Type B pancreatic cell (in vitro differentiated cells): ENCODE measurements at places on chromosomes 6 and 20.

DNA sequence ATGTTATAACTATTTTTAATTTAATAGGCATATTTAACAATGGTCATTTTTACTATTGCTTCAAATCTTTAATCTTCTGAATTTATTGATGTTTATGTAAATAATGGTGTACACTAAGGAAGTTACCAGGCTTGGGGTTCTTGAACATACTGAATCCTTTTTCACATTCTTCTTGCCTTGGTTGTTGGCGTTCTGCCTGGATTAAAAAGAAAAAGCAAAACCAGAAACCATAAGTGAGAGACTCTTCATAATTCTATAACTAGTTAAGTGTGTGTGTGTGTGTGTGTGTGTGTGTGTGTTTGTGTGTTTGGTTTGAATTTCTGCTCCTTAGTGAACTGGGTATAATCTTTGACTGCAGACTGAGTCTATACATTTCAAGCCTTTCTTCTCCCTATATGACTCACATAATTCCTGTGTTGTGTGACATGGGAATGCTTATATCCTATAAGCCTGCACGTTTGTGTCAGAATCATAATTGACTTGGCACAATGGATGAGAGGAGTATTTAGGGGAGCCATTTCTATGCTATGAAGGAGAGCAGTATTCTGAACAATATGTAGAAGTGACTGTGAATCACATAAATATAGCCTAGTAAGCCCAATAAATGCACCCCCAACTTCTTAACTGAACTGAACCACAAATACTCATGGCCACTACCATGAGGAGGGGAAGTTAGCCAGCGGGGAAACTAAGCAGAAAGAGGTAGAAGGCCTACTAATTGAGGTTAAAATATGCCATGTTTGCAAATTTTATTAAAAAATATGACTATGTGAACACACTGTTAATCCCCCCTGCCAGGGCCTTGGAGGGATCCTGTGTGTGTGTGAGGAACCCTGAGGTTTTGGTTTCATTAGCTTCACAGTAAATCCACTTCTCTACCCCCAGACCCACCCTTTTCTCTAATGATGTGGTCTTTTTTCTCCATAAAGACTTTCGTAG, 425.5 kb downstream of the BCKDHB start:
- peaks cover 8% of the 10 kb centered on the region for H3K36me3 ChIP-seq
- DNase-seq: no peak
- no peaks in the 10 kb centered on the region for H3K27me3 ChIP-seq
- H3K4me1 ChIP-seq: peaks cover 13% of the 10 kb centered on the region

GRCh38 chr20:45927071-45927878, 7.2 kb upstream of the PCIF1 start:
- H3K27me3 ChIP-seq: no peaks in the 10 kb centered on the region
- peaks cover 11% of the 10 kb centered on the region for H3K4me1 ChIP-seq
- peak overlapping the region; percentile 27 for H3K27ac ChIP-seq
- H3K36me3 ChIP-seq: no peaks in the 10 kb centered on the region

DNA sequence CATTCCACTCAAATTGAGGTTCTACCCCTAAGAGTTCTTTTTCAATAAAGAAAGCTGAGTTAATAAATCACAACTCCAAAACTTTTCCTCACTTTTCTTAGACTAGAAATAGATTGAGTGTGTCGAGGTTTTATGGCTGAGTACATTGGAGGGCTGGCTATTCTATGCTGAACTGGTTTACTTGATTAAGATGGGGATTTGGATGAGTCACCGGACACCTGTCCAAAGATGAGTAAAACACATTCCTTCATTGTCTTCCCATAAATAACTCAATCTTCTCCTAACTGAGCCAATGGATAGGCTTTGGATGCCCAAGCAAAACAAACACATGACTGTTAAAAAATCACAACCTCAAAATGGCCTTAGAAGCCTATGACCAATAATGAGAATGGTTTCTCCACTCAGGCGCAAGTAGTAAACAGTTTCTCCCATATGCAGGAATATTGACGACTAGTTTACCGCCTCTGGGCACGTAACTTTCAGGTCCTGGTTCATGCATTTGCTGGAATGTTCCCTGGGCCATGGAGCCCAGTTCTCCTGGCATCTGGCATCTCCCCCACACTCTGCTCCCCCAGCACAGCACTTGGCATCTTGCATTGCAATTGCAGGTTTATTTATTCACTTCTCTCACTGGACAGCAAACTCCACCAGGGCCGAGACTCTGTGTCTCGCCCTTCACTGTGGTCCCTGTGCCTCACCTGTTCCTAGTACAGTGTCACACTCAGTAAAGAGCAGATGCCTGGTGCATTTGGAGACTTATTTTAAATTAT, 43.9 kb downstream of the BCAS1 start:
- no peaks in the 10 kb centered on the region for H3K36me3 ChIP-seq
- DNase-seq: no peak
- H3K4me1 ChIP-seq: peaks cover 21% of the 10 kb centered on the region
- no peaks in the 10 kb centered on the region for H3K27me3 ChIP-seq

DNA sequence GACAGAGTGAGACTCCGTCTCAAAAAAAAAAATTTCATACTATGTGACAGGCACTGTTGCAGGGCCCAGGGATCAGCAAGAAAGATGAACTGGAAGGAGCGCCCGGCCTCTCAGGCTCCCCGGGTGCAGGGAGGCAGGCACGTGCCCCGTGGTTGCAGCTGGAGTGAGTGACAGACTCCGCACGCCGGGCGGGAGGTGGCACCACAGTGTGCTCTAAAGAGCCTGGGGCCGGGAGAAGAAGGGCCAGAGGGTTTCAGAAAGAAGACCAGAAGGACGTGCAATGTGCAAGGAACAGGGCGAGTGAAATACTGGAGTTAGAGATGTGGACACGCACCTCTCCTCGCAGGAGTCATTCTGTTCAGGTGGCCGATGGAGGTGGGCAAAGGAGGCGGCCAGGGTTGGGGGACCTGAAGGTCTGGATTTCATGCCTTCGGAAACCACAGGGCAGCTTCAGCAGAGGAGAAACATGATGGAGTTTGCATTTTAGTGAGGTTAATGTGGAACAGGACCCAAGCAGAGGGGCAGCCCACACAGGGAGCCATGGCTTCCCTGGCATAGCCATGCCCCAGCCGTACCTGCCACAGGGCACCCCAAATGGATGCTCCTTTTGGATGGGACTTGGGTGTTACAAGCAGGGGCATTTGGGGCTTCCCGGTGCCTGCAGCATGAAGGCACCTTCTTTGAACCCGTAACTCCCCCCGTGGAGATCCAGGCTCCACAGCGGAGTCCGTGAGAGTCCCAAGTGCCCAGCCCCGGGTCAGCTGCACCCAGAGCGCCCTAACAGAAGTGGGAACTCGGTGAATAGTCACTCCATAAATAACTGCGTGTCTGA, 226.2 kb downstream of the ERMARD start:
- no peaks in the 10 kb centered on the region for H3K36me3 ChIP-seq

DNA sequence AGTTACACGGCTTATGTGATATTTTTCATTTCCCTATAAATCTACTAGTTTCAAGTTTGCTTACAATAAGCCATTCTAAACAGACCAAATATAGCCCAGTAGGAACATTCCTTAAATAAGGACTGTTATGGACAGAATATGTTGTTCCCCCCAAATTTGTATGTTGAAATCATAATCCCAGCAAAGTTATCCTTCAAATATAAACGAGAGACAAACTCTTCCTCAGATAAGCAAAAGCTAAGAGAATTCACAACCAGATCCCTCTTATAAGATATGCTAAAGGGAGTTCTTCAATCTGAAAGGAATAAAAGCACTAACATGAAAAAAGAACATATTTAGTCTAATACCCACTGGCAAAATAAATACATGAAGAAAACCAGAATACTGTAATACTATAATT, 795.5 kb upstream of the GJE1 start:
- H3K4me1 ChIP-seq: peaks cover 4% of the 10 kb centered on the region
- no peak overlapping the region for H3K4me3 ChIP-seq
- H3K27me3 ChIP-seq: no peaks in the 10 kb centered on the region
- H3K36me3 ChIP-seq: no peaks in the 10 kb centered on the region
- DNase-seq: no peak
- no peak overlapping the region for H3K27ac ChIP-seq

- H3K4me3 ChIP-seq: peak overlapping the region; percentile 87
- H3K27ac ChIP-seq: peak overlapping the region; percentile 52
- H3K36me3 ChIP-seq: no peaks in the 10 kb centered on the region
- peaks cover 10% of the 10 kb centered on the region for H3K4me1 ChIP-seq
These were observed 91.9 kb upstream of the SIRPA start for GRCh38 chr20:1803061-1803931.

DNA sequence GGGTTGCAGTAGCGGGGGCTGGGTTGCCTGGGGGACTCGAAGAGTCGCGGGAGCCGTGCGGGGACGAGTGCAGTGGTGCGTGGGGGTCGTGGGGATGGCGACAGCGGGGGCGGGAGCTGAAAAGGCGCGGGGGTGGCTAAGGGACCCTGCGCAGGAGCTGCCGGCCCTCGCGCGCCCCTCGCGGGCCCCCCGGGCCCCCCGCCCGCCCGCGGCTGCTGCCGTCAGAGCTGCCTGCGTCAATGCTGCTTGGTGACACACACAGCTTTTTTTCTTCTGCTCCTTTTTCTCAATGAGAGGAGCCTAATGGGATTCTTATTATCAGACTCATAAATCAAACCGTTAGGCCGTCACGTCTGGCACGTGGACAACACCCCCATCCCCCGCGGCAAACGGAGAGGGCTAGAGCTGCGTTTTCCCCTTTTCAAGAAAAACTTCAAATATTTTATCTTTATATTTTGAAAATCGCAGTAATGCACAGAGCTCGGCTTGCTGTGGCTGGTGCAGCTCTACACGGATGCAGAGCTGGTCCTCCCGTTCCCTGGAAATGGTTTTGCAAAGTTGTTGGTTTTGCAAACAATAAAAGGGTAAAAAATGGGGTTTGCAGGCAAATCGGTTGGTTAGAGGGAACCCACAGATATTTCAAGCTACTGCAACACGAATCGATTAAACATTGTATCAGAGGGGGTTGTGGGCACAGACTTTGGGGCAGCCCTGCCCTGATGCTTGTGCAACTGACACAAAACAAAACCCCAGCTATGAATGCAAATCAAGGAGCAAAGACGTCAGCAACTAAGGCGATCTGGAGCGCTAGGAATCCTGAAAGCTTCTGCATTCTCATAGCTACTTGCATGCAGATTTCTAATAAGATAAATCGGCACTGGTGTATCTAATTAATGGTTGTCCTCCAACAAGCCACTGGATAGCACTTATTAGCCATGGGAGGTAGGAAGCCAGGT, 161.4 kb downstream of the TBXT start:
- H3K36me3 ChIP-seq: no peaks in the 10 kb centered on the region
- H3K4me3 ChIP-seq: peak overlapping the region; percentile 83
- H3K27me3 ChIP-seq: peaks cover 73% of the 10 kb centered on the region
- DNase-seq: no peak

DNA sequence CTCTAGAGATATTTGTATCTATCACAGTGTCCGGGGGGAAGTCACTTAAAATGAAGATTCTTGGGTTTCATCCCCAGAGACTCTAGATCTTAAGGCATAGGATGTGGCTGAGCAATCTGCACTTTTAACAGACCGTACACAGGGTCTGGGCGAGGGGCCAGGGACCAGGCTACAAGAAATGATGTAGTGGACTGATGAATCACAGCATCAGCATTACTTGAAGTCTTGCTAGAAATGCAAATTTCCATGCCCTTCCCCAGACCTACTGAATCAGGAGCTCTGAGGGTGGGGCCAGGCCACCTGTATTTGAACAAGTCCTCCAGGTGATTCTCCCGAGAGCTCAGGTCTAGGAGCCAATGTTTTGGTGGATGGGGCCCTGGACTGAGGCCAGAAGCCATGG, 168.4 kb downstream of the DOK5 start:
- peaks cover 8% of the 10 kb centered on the region for H3K27me3 ChIP-seq
- H3K27ac ChIP-seq: no peak overlapping the region
- H3K36me3 ChIP-seq: no peaks in the 10 kb centered on the region

DNA sequence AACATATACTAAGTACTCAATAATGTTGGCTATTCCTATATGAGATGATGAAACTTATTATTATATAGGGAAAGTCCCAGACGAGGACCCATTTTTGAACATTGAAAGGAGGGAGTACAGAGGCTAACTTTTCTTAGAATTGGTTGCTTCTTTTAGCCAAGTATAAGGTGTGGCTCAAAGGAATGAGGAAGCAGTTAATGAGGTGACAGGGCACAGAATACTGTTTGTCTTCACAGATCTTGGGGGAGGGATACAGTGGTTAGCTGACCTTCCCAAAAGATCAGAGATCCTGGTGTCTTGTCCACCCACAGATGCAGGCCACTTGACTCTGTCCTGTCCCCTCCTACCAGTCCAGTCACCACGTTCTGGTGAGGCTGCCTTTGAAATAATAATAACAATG, 67.8 kb upstream of the EPB41L1 start:
- no peak for DNase-seq
- H3K36me3 ChIP-seq: no peaks in the 10 kb centered on the region
- peaks cover 20% of the 10 kb centered on the region for H3K27me3 ChIP-seq
- H3K4me1 ChIP-seq: peaks cover 17% of the 10 kb centered on the region
- H3K27ac ChIP-seq: peak overlapping the region; percentile 98

DNA sequence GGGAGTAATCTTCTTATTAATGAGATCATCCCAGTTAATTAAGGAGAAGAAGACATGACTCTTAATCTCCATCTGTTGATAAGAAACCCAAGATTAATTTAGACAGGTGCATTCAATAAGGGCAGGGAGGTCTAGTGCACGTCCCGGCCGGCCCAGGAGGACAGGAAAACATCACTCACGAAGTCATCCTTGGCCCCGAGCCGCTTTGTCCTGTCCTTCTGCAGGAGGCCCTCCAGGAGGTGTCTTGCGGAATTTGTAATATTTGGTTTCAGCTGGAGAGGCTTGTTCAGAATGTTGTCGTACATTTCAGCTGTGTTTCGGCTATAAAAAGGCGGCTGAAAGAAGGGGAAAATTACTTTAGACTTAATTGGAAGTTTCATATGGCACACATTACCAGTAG, 118.4 kb upstream of the SLC2A12 start:
- peak overlapping the region; percentile 95 for H3K4me3 ChIP-seq
- H3K27me3 ChIP-seq: peaks cover 27% of the 10 kb centered on the region
- peaks cover 37% of the 10 kb centered on the region for H3K4me1 ChIP-seq

- H3K27ac ChIP-seq: no peak overlapping the region
- no peaks in the 10 kb centered on the region for H3K36me3 ChIP-seq
- no peak overlapping the region for H3K4me3 ChIP-seq
- no peaks in the 10 kb centered on the region for H3K27me3 ChIP-seq
- no peaks in the 10 kb centered on the region for H3K4me1 ChIP-seq
These were observed 421.8 kb upstream of the SOX4 start for GRCh38 chr6:21171801-21172200.

DNA sequence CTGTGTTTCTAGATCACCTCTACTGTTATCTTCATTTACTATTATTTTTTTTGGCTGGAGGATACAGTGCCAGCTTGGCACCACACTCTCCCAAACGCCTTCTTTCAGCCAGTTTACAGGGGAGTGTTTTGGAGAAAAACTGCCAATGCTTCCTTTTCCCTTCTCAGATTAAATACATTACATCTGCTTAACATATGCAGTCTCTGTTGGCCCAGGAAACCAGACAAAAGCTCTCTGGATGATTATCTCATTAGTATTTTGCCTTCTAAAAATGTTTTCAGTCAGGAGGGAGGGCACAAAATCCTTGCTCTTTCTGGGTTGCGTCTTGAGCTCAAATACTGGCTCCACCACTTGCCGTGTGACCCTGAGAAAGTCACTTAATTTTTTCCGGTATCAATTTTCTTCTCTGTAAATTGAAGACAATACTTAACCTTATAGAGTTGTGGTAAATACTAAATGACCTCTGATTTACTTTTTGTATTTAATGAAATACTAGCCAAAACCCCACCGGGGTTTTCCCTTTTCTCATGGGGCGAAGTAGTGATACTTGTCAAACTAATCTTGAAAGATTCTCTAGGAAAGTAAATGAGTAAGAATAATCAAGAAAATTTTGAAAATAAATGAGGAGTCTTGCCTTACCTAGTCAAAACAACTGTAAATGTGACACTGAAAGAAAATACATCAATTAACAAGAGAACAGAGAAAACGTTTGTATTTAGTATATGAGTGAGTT, 146.2 kb downstream of the MMS22L start:
- no peak overlapping the region for H3K27ac ChIP-seq
- no peaks in the 10 kb centered on the region for H3K27me3 ChIP-seq
- no peak for DNase-seq
- no peak overlapping the region for H3K4me3 ChIP-seq
- H3K36me3 ChIP-seq: no peaks in the 10 kb centered on the region
